Upper lobe of right lung (tissue), 1 donor: ENCODE measurements at places on chromosomes 1 and 21. TPM values are rescaled to one million over a fixed set of nuclear protein-coding genes. Genes with fewer than 3 reads are reported as not detected.

GRCh38 chr1:66446261-66447001 lies 87.5 kb upstream of the SGIP1 start:
- no peaks in the 10 kb centered on the region for H3K36me3 ChIP-seq
- peaks cover 21% of the 10 kb centered on the region for H3K4me1 ChIP-seq
- no peaks in the 10 kb centered on the region for H3K27me3 ChIP-seq
- DNase-seq = no peak
- no peak overlapping the region for H3K4me3 ChIP-seq

DNA sequence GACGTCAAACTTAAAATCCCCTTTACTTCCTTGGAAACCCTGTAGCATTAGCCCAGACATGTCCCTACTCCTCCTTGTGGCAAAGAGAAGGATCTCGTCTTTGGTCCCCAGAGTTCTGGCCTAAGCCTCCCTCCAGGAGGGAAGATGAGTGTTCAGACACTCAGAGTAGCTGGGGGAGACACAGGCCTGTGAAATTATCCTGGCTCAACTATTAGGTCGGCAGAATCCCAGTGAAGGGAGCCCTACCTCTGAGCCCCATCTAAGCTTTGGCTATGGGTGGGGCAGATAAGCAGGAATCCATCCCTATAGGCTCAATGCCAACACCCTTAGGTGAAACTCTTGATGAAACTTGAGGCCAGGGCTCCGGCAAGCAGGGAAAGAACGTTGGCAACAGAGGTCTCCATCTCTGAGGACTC lies 1.7 kb upstream of the SFN start:
- H3K36me3 ChIP-seq = peaks cover under 1% of the 10 kb centered on the region
- H3K4me1 ChIP-seq = peaks cover 13% of the 10 kb centered on the region
- H3K27ac ChIP-seq = no peak overlapping the region
- no peaks in the 10 kb centered on the region for H3K27me3 ChIP-seq
- no peak overlapping the region for H3K4me3 ChIP-seq

- H3K27ac ChIP-seq = no peak overlapping the region
- peaks cover 10% of the 10 kb centered on the region for H3K27me3 ChIP-seq
- H3K4me3 ChIP-seq = no peak overlapping the region
- DNase-seq = no peak
- H3K4me1 ChIP-seq = no peaks in the 10 kb centered on the region
These were observed 343.3 kb downstream of the SETD4 start for GRCh38 chr21:35716876-35717565.

DNA sequence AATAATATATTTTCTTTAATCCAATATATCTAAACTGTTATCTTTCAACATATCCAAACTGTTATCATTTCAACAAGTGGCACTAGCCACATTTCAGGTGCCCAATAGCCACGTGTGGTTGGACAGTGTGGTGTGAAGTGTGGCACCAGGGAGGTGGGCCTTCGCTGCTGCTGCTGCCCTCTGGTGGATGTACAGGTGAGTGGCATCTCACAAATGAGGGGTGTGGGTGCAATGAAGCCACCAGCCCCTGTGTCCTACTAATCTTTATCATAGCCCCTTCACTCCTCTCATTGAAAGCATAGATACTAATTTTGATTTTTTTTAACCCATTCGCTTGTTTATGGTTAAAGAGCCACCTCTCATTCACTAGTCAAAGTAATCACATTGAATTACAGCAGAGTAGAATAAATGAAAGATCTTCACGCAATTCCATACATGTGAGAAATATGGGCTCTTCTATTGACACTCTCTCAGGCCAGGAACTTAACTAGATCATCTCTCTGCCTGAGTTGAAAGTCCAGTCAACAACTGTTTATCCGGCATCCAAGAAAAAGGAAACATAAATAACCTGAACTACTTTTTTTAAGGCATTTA lies 499.2 kb downstream of the OMA1 start:
- H3K27me3 ChIP-seq = no peaks in the 10 kb centered on the region
- DNase-seq = no peak
- H3K36me3 ChIP-seq = no peaks in the 10 kb centered on the region
- no peaks in the 10 kb centered on the region for H3K4me1 ChIP-seq
- no peak overlapping the region for H3K27ac ChIP-seq

DNA sequence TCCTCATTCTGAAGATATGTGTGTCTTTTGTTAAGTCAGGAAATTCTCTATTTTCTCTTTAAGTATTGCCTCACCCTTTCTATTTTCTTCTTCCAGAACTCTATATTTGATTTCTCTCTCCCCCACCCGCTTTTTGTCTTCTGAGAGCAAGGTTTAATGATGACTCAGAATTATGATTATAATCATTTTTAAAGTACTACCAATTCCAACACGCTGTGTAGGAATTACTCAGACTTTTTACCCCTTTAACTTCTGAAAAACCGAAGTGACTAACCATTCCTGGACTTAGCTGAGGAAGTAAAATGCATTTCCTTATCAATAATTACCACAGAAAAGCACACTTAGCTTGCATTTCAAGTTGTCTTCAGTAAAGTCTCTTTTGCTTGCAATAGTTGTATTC lies 20.8 kb upstream of the SCYL3 start:
- no peak for DNase-seq
- no peaks in the 10 kb centered on the region for H3K27me3 ChIP-seq
- H3K4me3 ChIP-seq = no peak overlapping the region
- H3K4me1 ChIP-seq = no peaks in the 10 kb centered on the region
- peaks cover 2% of the 10 kb centered on the region for H3K36me3 ChIP-seq

DNA sequence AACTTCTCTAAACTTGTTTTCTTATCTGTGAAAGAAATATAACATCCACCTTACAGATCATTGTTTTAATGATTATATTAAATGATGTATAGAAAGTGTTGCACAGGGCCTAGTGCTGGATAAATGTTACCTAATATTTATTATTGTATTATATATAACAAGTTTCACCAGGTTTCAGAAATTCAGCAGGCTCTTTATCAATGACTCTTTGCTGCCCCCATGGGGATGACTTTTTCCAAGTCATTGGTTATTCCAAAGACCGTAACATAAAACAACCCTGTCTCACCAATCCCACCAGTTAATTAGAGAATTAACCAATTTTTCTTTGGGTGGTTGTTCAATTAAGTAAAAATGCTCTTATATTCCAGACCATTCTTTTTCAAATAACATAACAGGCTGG lies 7.3 kb upstream of the DEDD start:
- no peaks in the 10 kb centered on the region for H3K27me3 ChIP-seq
- DNase-seq = no peak
- peaks cover 13% of the 10 kb centered on the region for H3K4me1 ChIP-seq
- H3K36me3 ChIP-seq = no peaks in the 10 kb centered on the region
- H3K27ac ChIP-seq = no peak overlapping the region

DNA sequence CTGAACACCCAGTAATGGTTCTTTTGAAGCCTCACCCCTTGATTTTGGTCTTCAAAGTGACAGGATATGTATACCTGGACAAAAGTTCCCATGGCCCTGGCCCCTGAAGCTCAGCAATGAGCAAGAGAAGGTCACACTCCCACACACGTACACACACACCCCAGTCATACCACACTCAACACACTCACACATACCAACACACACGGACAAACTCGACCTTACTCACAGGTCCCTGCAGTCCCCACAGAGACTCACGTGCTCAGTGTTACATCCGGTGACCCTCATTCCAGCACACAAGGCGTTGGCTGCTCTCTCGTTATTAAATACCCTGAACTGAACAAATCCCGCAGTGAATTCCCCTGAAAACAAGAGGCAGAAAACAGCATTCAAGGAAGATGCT lies 5.9 kb downstream of the ITLN1 start:
- no peaks in the 10 kb centered on the region for H3K27me3 ChIP-seq
- H3K4me3 ChIP-seq = no peak overlapping the region
- H3K4me1 ChIP-seq = no peaks in the 10 kb centered on the region
- no peaks in the 10 kb centered on the region for H3K36me3 ChIP-seq

GRCh38 chr1:10424034-10424433 lies 6.2 kb upstream of the CENPS start:
- no peaks in the 10 kb centered on the region for H3K4me1 ChIP-seq
- no peaks in the 10 kb centered on the region for H3K27me3 ChIP-seq
- DNase-seq = no peak

- H3K27ac ChIP-seq = no peak overlapping the region
- no peaks in the 10 kb centered on the region for H3K27me3 ChIP-seq
- H3K4me3 ChIP-seq = no peak overlapping the region
- DNase-seq = no peak
- H3K36me3 ChIP-seq = no peaks in the 10 kb centered on the region
- H3K4me1 ChIP-seq = peaks cover 13% of the 10 kb centered on the region
These were observed 188.9 kb downstream of the NRIP1 start for GRCh38 chr21:14875704-14876523.

- DNase-seq = peak; percentile 61
- peaks cover 14% of the 10 kb centered on the region for H3K36me3 ChIP-seq
- H3K4me3 ChIP-seq = no peak overlapping the region
- H3K27ac ChIP-seq = peak overlapping the region; percentile 30
These were observed 11.9 kb downstream of the COL6A1 start for GRCh38 chr21:45993210-45994085.

DNA sequence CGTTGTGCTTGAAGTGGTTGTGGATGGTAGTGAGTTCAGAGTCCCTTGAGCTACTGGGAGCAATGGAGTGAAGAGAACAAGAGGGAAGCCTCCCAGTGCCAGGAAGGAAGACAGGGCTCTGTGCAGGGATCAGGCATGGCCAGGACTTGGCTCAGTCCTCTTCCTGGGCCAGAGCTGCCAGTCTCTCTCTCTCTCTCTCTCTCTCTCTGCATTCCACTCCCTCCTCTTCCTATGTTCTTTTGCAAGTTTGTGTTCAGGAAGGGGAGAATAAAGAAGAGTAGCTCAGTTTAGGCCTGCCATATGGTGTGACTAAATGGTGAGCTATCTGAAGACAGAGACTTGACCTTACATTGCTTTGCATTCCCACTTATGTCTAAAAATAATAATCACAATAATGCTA lies 20.5 kb upstream of the RPTN start:
- no peak for DNase-seq
- H3K27me3 ChIP-seq = no peaks in the 10 kb centered on the region
- no peaks in the 10 kb centered on the region for H3K36me3 ChIP-seq
- H3K27ac ChIP-seq = no peak overlapping the region
- no peaks in the 10 kb centered on the region for H3K4me1 ChIP-seq
- H3K4me3 ChIP-seq = no peak overlapping the region

Gene TMEM82
- not detected for total RNA-seq

Gene NR1I3
- total RNA-seq = not detected

Gene ADAMTSL4
- 99.2 TPM for total RNA-seq

Gene NOS1AP
- 4.9 TPM for total RNA-seq
